Fibroblast of skin of right quadriceps (primary cell): ENCODE measurements at places on chromosomes 11 and 22.
A peak's percentile ranks its signal among the peaks of the same experiment; 100 is the strongest.

DNA sequence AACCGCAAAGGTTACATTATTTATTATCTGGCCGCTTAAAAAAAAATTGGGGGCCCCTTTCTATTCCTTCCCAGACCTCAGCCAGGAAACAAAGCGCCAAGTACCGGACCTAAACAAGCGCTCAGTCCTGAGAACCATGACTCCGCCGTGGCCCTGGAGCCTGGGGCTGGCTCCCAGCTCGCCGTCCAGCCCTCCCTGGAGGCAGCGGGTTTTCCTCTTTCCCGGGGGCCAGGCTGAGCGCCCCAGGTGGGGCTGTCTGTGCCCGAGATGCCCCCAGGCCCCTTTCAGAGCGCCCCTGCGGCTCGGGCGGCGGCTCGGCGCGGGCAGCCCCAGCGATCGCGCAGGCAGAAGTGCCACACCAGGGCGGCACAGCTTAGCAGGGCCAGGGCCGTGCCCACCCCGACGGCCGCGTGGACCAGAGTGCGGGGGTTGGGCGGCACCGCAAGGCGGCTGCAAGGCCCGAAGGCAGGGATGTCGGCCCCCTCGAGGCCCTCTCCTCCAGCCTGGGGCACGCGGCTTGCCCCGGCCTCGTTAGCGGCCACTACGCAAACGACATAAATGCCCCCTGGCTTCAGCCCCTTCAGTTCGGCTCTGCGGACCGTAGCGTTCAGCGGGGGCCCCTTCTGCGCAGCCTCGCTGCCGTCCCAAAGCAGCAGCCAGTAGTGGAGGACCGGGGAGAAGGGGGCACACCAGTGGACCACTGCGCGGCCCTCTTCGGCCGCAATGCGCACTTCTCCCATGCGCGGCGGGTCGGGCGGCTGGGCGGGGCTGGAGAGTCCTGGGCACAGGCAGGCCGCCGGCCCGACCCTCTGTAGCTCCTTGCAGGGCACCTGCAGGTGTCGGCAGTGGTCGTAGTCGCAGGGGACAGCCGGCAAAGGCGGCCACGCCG, 1.6 kb downstream of the LRRN4CL start:
- no peak for DNase-seq

- DNase-seq = no peak
Measured at GRCh38 chr11:16587670-16588069, 150.8 kb upstream of the C11orf58 start.

DNA sequence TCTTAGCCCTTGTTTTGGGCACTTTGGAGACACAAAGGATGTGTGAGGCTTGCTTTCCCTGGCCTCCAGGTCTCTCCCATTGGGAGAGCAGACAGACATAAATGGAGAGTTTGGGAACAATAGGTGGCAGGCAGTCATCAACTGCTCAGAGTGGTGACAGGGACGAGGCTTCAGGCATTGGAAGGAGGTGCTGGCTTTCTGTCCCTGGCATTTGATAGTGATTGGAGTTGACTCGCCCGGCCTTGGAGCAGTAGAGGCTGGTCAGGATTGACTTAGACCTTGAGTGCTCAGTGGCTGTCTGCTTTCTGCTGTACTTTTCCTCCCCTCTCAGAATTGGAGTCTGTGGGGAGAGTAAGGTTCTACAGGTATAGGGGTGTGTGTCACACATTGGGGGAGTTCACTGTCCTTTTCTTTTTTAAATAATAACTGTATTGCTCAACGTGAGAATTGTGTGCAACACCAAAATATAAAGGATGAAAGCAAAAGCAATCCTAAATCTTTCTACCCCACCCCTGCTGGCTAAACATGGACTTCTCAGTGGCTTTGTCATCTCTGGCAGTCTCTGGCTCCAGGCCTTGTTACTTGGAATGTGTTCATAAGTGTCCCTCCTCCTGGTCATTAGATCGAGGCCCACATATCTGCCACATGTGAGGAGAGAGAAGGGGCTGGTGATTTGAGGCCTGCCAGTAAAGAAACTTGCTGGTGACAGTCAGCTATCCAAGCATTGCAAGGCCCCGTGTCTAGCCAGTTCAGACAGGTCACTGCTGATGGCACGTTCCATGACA, 21.1 kb downstream of the SHISA8 start:
- no peak for DNase-seq

- DNase-seq = no peak
Measured at GRCh38 chr11:98772893-98773292, 247.9 kb upstream of the CNTN5 start.

- DNase-seq = no peak
Measured at GRCh38 chr11:43547889-43548381, 132.6 kb upstream of the HSD17B12 start.

DNA sequence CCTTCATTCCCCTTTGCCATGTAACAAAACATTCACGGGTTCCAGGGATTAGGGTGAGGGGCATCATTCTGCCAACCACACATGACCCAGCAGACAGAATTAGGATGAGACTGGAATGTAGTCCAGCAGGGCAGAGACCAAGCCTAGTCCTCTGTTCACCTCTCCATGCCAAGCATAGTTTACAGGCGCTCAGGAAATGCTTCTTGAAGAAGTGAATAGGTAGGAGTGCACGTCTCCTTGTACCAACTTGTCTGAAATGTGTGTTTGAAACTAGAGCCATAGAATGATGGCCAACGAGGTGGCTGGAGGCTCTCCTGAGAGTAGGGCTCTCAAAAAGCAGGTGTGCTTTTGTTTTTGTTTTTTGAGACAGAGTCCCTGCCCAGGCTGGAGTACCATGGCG, 8.2 kb downstream of the SPINDOC start:
- no peak for DNase-seq

DNA sequence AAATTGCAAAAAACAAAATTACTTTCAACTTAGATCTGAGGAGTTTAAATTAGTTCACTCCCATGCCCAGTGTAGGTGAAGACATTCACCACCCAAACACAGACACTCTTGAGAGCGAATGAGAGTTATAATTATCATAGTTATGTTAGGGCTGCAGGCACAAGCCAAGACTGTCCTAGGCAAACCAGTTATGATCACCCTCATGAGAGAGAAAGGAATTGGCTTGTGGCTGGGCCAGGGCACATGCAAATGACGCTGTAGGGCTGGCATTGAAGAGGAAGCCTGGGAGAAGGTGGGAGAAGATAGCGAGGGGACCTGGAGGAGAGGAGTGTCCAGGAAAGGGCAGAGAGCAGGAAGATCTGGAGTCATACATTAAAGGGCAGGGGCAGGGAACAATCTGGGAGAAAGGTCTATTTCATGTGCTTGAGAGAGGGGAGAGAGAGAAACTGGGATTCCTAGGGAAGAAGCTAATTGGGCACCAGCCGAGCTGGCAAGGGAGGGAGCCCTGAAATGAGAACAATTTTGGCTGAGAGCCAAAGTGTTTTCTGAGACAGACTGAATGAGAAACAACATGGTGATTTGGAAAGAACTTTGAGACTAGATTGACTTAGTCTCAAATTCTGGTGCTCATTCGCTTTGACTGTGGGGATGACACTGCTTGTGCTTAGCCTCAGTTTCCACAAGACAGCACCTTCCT, 279.9 kb downstream of the KIRREL3 start:
- no peak for DNase-seq

GRCh38 chr22:44580176-44581095, 82.4 kb upstream of the RTL6 start:
- no peak for DNase-seq

DNA sequence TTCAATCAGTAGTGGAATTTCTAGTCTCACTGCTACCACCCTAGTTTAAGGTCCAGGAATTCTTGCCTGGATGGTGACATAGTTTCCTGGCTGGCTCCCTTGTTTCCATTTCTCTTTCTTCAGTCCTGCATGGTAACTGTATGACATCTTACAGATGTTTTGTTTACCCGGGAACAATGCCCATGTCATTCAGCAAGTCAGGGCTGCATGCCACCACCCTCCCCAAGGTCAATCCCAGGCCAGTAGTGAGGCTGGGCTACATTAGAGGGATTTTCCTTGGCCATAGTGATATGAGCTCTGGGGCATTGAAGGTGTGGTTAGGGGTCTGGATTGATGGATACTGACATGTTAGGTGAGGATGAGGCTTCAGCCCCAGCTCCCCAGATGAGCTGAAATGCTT, 114.9 kb upstream of the E2F8 start:
- DNase-seq = no peak

- DNase-seq = no peak
Measured at GRCh38 chr11:118896921-118897591, 13.4 kb downstream of the CXCR5 start.

- DNase-seq = peak; percentile 46
Measured at GRCh38 chr11:1876361-1877063, 15.2 kb downstream of the PRR33 start.

DNA sequence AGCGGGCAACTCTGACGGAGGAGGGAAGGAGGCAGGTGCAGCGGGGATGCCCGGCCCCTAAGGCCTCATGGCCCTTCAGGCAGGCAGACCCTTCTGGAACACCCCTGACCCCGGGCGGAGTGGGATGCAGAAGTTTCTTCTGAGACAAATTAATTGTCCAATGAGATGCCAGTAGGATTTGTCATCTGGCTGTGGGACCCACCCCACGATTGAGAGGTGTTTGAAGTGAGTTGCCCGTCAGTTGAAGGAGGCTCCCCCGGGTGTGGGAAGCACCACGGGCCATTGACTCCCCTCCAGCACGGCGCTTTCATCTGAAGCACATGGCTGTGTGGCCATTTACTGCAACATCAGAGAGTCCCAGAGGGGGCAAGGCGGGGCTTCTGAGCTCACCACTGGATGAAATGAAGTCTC, 527.8 kb downstream of the BRD1 start:
- no peak for DNase-seq

DNA sequence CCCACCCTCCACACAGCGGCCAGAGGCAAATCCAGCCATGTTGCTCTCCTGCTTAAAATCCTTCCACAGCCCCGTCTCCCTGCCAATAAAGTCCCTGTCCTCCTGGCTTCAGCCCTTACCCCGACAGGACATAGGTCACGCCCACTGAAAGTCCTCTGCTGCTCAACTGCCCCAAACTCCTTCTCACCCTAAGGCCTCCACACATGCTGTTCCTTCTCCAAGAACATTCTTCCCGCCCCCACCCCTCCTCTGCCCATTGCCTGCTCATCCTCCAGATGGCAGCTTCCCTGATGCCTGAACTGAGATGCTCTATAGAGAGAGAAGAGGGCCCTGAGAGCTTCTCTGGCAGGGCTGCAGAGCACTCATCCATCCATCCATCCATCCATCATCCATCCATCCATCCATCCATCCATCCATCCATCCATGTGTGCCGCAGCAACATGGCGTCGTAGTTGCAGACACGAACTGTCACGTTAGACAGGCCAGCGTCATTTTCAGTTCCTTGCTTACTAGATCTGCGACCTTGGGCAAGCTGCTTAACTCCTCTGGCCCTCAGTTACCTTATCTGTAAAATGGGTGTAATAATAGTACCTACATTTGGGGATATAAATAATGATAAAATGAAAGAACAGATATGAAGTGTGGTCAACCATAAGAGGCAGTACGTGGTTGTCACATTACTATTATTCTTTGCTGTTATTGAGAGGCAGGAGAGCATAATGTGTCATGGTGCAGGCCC, 9.4 kb downstream of the NPTXR start:
- DNase-seq = no peak

DNA sequence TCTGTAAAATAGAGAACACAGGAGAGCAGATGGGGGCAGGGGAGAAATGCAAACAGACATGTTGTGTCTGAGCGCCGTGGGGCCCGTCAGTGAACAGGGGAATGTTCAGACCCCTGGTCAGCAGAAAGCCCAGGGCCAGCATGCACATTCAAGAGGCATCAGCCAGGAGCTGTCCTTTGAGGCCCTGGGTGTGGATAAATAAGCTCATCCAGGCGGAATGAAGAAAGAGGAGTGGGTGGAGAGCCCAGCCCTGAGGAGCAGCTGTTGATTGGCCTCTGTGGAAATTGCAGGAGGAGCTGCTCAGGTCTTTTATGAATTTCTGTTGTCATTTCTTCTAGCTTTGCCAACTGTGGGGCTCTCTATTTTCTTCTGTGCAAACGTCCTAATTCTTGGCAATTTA, 49.7 kb upstream of the CECR2 start:
- DNase-seq = no peak

DNA sequence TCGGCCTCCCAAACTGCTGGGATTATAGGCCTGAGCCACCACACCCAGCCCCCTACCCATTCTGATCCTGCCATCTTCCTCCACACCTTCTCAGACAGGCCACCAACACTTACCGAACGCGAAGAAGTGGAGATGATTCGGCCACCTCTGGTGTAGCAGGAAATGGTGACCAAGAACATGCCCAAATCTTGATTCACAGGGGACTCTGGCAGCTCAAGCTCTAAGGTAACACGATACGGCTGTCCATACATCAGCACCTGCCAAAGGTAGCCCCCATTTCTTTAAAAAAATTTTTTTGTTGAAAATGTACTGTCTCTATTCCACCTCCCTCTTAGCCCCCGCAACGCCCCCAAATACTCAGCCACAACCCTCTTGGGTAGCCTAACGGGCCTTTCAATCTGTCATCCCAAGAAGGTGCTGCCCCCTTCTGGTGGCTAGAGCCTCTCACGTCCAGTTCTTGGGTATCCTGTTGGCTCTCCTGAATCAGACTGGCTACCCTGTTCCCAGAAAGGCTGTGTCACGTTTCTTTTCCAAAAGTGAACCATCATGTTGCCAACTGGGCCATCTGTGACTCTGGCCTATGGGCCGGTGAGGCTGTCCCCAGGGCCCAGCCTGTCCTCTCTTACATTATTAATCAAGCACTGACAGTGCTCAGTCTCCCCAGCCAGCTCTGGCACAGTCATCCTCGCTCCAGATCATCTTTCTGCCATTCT, 5.3 kb upstream of the LRRN4CL start:
- peak; percentile 75 for DNase-seq

GRCh38 chr11:45042560-45042959, 91.9 kb upstream of the TP53I11 start:
- DNase-seq = no peak

- DNase-seq = no peak
Measured at GRCh38 chr22:21022955-21023614, 8.1 kb downstream of the P2RX6 start.

GRCh38 chr11:35525501-35526175, at the start of gene PAMR1:
PAMR1 (minus strand) TSS chr11:35525616; CDS start chr11:35525585, 31 bp downstream.
- peak; percentile 75 for DNase-seq

- no peak for DNase-seq
Measured at GRCh38 chr22:30743257-30744020, 48.8 kb downstream of the OSBP2 start.

- DNase-seq = no peak
Measured at GRCh38 chr11:59777104-59777503, 21.9 kb downstream of the STX3 start.
